ENCODE measurements at places on chromosomes 3 and 15.

- no peak for DNase-seq
Observed at GRCh38 chr15:83842281-83842680, 188.4 kb downstream of the ADAMTSL3 start.

GRCh38 chr15:35987056-35987455, 441.1 kb upstream of the DPH6 start:
- DNase-seq, result no peak

DNA sequence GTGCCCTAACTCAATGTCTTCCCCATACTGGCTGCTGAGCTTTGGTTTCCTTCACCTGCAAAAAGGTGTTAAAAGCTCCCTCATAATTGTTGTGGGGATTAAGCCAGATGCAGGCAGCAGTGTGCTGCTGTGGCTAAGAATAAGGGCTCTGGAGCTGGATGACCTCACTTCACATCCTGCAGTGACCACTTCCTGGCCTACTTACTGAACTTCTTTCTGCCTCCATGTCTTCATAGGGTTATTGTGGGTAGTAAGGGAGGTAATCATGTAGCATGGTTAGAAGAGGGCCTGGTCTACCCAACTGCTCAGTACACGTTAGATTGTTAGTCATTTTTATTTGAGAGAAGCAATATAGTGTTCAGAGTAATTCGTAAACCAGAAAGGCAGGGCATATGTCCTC, 18.4 kb downstream of the GYG1 start:
- no peak for DNase-seq

DNA sequence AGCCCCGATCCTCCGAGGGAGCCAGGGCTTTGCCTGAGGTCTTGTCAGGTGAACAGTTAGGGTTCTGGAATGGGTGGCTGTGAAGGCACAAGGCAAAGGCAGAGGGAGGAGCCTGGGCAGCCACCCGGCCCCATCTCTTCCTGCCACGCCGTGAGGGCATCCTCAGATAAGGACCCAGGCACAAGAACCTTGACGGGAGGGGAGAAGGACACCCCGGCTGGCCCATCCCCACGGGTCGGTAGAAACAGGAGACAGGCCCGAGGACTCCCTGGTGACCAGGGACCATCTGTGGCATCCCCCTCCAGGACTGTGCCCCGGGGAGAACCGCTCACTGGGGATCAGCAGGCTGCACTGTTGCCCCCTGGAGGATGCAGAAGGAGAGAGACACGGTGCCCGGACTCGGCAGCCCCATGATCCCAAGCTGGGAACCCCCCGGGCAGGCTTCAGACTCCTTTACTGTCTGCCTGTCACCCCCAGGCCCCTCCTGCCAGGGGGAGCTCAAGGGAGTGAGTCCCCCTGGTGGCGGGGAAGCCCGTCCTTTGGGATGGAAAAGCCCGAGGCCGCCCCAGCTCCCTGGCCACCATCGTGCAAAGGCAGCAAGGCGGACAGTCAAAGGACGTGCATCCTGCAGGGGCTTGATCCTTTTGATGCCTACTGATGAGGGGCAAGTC, 12.3 kb upstream of the PCSK6 start:
- no peak for DNase-seq

- DNase-seq, result no peak
Observed at GRCh38 chr3:185399737-185400667, 37.1 kb downstream of the MAP3K13 start.

- no peak for DNase-seq
Observed at GRCh38 chr15:25801586-25802284, 61.4 kb downstream of the ATP10A start.

DNA sequence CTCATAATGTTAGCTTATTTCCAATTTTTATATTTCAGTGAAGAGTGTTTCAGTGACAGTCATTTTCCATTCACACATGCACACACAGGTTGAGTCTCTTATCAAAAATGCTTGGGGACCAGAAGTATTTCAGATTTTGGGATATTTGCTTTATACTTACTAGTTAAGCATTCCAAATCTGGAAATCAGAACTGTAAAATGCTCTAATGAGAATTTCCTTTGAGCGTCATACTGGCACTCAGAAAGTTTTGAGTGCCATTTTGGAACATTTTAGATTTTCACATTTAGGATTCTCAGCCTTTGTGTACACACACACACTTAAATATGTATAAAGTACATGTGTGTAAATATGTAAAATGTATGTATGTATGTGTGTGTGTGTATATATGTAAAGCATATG, 71.0 kb downstream of the CHD2 start:
- no peak for DNase-seq

DNA sequence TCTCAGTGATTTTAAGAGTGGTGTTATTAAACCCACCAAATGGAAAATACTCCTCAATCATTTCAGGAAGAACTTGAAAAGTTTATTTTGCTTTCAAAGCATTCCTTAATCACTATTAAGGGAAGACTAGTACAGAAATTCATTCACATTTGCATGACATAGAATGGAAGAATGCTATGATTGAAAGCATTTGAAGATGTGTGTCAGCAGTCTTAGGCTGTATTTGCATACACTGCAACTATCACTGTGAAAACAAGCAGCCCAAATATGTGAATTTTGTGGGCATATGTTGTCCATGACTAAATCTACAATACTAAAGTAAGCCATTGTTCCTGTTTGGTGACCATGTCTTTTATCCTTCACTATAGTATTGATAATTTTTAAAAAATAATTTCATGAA, 95.8 kb downstream of the CNTN3 start:
- no peak for DNase-seq

- no peak for DNase-seq
Observed at GRCh38 chr15:86759800-86760523, 680.3 kb downstream of the AGBL1 start.

DNA sequence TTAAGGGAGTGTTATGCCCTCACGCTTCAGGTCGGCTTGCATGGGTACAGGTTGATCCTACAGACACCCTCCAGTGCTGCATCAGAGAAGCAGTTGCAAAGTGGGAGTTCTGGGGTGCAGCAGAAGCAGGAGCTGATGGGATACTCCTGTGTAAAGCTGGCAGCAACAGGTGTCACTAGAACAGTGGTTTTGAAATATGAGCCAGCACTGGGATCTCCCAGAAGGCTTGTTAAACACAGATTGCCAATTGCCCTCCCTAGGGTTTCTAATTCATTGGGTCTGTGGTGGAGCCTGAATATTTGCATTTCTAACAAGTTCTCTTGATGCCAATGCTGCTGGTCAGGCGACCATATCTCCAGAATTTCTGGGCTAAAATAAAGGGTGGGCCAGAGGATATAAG, 350.4 kb downstream of the CLSTN2 start:
- DNase-seq, result no peak

DNA sequence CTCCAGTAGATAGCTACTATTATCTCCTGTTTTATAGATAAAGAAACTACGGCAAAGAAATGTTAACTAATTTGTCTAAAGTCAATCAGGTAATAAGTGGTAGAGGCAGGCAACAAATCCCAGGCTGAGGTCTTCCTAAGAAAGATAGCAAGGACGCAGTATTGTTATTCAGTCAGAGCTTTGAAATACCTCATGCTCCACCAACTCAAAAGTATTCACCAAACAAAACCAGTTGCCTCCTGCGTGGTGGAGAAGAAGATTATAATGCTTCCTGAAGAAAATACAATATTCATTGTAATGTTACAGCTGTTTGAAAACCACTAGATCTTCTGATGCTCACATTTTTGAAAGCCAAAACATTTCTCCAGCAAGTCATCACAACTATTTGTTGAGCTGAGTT, 138.2 kb upstream of the CNTN4 start:
- no peak for DNase-seq

- DNase-seq, result no peak
Observed at GRCh38 chr3:15977598-15978232, 179.9 kb upstream of the ANKRD28 start.

DNA sequence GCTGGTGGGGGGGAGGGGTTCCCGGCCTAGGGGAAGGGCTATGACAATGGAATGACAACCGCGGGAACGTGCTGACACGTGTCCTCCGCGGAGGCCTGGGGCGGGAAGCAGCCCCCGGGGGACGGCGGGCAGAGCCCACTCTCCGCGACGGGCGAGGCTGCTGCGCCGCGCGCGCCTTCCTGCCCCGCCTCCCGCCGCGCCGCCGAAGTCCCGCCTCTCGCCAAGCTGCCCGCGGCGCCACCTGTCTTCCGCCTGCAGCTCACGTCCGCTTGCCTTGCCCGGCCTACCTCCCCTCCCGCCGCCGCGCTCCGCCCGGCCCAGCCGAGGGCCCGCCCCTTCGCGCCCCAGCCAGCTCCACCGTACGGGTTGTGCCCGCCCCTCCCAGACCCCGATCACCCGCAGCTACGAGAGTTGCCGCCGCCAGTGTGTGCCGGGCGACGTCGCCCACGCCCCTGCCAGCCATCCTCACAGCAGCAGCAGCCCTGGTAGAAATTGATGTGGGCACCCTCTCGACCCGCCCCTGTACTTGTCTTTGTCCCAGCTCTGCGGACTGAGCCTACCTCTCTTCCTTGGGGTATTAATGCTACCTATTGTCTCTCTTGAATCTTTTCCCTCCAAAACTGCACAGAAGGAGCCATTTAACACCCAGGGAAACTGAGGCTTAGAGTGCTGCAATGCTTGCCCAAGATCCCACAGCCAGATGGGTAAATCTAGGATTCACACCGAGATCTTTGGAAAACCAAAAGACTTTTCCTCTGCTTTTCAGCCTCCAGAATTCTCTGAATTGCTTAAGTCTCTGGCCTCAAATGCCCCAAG, at the start of gene PARP16:
Gene PARP16 (minus strand): TSS at position 180 of the 816 bp plus-strand sequence. CDS start 457 bp downstream, outside the sequence.
- peak; percentile 94 for DNase-seq

DNA sequence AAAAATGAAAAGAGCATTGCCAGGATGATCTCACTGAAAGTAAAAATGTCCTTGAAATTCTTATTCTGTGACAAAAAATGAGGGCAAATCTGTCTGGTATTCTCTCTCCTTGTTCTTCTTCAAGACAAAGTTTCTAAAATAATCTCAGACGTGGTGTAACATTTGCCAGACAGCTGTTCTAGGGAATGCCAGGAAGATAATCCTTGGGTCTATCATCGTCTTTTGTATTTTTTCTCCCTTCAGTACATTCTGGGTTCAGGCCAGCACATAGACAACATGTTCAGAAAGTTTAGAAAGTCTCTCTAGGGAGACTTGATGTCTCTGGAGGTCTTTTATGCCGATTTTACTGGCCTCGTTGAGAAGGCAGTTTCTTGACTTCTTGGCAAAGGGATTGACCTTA, 121.2 kb upstream of the HES1 start:
- no peak for DNase-seq

- no peak for DNase-seq
Observed at GRCh38 chr3:95302044-95302443, 1239.2 kb downstream of the NSUN3 start.

DNA sequence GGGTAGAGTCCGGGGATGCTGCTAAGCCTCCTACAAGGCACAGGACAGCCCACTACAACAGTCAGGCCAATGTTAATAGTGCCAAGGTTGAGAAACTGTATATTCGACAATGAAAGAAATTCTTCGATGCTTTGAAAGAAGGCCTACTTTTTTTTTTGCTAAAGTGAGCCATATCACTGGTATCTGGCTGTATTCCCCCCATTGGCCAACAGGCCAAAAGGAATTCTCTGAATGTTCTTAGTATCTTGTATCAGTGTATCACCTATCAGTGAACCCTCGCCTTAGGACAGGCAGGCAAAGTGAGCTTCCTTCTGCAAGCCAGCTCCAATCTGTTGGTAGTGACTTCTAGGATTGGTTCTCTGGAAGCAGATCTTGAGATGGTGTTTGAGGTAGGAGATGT, 74.2 kb downstream of the SNTN start:
- DNase-seq, result no peak

GRCh38 chr15:67177752-67178151, 76.7 kb downstream of the AAGAB start:
- peak; percentile 68 for DNase-seq

DNA sequence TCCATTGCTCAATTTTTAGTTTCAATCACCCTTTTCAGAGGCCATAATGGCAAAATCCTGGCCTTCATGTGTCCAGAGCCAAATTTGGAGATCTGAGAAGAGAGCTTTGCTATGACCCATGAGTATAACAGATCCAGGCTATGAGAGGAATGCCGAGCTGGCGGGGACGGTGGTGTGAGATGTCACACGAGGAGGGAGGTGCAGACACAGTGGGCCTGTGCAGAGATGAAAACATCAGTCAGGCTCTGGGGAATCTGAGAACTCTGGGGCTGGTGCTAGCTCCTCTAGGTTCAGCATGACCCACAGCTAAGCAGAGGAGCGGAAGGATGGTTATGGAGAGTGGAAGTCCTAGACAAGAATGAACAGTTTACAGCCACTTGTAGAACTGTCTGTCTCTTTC, 398.3 kb upstream of the ATP10A start:
- no peak for DNase-seq

DNA sequence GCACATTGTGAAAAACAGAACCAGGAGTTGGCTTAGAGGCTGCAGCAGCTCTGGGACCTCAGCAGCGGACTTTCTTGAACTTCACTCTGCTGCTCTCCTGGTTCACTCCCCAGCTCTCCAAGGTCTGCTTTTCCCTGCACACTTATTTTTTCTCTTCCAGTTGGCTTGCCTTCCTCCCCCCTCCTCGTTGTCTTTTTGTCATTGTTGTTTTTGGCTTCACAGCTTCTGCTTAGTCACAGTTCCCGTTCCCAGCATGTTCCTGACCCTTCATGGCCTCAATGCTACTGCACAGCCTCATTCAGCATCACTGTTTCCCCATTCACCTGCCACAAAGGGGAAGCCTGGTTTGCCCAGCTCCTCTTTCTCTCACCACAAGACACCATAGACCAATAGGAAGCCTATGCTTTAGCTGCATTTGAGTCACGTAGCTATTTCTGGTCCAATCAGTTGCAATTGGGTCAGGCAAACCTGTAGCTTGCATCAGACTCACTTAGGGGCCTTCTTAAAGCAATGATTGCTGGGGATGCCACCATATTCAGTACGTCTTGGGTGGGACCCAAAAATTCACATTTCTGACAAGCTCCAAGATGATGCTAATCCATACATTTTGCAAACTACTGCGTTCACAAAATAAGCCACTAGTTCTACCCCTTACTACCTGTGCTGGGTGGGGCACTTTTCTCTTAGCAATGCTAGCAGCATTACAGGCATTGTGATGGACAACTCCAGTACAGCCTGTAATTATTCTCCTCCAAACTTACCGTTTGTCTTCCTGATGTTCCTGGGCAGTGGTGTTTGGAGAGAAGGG, 7.8 kb upstream of the SUMF1 start:
- DNase-seq, result peak; percentile 91

GRCh38 chr3:46536758-46537157, 29.3 kb downstream of the LRRC2 start:
- DNase-seq, result no peak

All from suppressor macrophage (primary cell).